Activated naive CD4-positive, alpha-beta T cell (primary cell): ENCODE measurements at places on chromosomes 2 and 18.

GRCh38 chr18:57909620-57910019, 106.5 kb upstream of the ATP8B1 start:
- DNase-seq: no peak

GRCh38 chr2:179936654-179937053, 70.4 kb downstream of the CWC22 start:
- DNase-seq: no peak

DNA sequence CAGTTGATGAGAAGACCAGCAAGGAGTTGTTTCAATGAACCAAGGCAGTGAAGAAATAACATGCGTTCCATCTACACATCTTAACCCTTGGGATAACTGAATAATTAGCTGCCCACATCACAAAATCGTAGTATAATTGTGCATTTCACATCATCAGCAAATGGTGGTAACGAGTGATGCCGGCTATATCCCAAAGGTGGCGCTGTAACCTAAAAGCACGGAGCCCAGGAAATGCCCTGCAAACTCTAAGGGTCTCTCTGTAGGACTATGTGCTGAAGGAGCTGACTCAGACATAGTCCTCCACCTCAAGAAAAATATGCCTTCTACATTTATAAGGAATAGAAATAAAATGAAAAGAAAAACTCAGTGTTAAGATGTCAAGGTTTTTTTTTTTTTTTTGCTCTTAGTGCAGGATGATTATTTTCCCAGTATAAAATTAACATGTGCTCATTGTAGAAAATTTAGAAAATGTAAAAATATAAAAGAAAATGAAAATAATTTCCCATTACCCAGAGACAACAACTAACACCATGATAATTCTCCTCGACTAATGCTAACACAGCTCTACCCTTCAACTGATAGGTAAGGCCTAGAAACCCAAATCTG, 23.1 kb upstream of the DSG3 start:
- DNase-seq: no peak

DNA sequence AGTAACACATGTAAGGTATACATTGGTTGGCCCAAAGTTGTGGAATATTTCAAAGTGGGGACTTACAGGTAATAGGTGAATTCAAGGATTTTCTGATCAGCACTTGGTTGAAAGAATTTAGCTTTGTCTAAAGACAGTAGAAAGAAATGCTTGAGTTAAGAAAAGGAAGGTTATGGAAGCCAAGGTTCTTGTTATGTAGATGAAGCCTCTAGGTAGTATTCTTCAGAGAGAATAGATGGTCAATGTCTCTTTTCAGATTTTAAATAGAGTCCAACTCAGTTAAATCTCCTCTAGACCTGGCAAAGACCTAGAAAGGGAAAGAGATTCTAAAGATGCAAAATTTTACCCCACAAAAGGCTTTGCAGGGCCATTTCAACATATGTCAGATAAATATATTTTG, 157.4 kb downstream of the ANKRD30B start:
- DNase-seq: no peak

- no peak for DNase-seq
These were observed 58.3 kb downstream of the HPCAL1 start for GRCh38 chr2:10360850-10361588.

GRCh38 chr2:105239924-105240323, 1.6 kb upstream of the GPR45 start:
- DNase-seq: no peak

- no peak for DNase-seq
These were observed 856.2 kb upstream of the NRXN1 start for GRCh38 chr2:51888120-51888519.

GRCh38 chr18:63138436-63139340, 180.9 kb downstream of the BCL2 start:
- DNase-seq: no peak

DNA sequence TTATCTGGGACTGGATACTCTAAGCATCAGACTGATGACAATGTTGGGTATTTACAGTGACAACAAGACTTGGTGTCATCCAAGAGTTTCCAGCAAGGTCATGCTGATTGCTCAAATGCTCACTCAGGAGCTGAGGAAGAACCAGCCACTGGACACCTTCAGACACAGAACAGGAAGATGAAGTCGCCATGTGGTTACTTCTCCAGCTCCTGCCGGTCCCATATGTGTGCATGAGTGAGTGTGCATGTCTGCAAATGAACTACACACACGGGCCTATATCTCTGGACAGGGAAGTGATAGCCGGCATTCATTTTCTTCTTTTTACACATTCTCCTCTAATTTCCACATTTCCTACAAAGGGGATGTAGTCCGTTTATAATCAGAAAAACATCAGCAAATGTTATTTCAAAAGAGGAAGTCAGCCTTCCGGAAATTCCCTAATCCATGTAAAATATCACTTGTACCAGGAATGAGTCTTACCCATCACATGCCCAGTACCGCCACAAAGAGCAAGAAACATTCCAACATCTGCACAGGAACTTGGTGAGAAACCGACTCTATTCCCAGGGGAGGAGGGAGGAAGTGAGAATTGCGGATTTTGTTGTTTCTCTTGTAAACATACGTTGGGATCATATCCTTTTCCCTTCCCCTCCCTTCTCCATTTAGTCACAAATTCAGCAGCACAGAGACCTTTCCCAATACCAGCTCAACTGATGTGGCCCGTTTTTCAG, 10.8 kb downstream of the RFX8 start:
- no peak for DNase-seq

DNA sequence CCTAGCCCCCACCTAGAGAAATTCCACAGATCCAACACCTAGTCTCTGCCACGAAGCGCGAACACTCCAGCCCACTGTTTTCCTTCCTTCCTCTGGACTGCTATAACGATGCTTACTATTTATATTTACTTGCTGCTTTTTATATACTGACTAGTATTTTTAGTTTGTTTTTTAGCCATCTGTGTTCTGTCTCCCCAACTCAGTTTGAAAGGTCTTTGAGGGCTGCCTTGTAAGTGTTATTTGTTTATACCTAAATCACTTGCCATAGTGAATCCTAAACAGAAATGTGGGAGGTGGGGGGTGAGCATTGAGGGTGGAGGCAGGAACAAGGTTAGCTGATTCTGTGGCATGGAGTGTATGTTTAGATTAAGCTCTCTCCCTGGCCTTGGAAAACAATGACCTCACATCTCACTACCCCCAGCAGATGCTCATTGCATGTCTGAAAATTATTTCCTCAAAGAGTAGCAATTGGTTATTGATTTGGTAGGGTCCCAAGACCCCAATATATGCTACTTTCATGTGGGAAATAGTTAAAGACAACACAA, 1.1 kb upstream of the NCKAP5 start:
- DNase-seq: no peak

DNA sequence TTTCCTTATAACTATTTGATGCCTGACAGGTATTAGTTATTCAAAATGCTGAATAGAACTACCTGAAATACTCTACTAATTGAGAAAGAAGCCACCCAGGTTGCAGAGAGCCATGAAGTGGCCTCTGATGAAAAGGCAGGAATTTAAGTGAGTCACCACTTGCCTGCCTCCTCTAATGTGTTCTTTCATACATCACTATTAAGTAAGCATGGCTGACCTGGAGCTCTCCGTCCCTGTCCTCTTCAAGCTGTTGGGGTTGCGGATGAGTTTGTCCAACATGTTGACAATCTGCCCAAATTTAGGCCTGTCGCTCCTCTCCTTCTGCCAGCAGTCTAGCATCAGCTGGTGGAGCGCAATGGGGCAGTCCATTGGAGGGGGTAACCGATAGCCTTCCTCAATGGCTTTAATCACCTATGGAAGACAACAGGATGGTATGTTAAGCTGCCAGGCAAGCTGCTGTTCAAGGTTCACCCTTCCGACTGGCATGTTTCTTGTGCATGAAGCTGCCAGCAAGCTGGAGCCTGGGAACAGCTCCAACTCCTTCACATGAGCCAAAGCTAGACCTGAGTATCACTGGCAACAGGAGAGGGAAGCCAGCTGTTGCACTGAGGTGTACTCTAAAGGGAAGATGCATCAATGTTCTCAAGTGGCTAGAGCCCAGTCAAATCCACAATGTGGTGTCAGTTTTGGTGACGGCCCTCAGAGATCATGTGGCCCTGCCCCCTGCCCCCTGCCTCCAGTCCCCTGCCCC, 142.2 kb downstream of the EPHA4 start:
- DNase-seq: no peak

GRCh38 chr2:131027566-131028528, 65.4 kb downstream of the FAM168B start:
- DNase-seq: no peak

DNA sequence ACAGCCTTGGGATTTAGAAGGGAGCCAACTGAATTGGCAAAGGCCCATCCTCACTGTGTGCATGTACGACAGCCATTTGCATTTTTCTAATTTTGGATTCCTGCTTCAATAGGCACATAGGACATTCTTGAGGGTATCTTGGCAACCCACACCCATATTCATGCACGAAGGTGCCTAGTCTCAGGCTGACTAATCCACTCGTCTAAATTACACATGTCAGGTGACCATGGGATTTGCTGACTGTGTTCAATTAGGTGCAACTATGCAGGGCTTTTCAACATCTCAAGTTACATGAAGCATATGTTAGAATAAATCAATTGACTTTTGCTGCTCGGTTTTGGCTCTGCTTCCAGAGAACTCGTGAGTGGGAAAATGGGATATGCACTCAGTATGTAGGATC, 249.7 kb downstream of the SP3 start:
- DNase-seq: no peak

GRCh38 chr2:32965523-32966171, 18.9 kb downstream of the LTBP1 start:
- DNase-seq: no peak

- no peak for DNase-seq
These were observed 110.2 kb downstream of the ABCA12 start for GRCh38 chr2:215028231-215028630.

DNA sequence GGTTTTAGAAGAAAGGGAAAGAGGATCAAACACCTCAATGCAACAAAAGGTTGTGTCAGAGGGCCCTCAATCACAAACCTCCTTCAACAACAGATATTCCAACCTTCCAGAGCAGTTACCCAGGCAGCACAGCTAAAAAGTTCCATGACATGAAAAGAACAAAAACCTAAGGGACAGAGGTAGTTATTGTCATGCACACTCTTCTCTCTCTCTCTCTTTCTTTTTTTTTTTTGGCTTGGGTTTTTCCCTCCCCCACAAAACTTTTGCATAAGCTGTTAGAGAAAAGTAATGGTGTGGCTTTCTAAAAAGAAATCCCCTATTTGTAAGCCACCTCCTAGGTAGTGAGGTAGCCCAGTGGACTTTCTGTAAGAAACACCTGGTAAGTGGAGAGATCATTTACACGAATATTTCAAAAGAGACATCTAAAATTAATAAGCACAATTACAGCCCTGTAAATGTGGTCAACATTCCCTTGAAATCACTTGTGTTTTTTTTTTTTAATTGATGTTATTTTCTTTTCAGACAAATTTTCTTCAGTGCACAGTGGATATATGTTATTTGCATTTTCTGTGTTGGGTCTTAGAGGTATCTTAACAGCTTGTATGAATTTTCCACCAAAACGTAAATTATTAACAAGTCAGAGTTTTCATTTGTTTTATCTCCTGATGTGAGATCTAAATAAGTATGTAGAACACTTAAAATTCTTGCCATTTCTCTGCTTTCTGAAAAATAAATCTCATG, 48.4 kb downstream of the ZEB2 start:
- DNase-seq: no peak

GRCh38 chr18:7174344-7175095, 56.4 kb upstream of the LRRC30 start:
- no peak for DNase-seq

- no peak for DNase-seq
These were observed 70.8 kb downstream of the ACSL3 start for GRCh38 chr2:222931659-222932058.

DNA sequence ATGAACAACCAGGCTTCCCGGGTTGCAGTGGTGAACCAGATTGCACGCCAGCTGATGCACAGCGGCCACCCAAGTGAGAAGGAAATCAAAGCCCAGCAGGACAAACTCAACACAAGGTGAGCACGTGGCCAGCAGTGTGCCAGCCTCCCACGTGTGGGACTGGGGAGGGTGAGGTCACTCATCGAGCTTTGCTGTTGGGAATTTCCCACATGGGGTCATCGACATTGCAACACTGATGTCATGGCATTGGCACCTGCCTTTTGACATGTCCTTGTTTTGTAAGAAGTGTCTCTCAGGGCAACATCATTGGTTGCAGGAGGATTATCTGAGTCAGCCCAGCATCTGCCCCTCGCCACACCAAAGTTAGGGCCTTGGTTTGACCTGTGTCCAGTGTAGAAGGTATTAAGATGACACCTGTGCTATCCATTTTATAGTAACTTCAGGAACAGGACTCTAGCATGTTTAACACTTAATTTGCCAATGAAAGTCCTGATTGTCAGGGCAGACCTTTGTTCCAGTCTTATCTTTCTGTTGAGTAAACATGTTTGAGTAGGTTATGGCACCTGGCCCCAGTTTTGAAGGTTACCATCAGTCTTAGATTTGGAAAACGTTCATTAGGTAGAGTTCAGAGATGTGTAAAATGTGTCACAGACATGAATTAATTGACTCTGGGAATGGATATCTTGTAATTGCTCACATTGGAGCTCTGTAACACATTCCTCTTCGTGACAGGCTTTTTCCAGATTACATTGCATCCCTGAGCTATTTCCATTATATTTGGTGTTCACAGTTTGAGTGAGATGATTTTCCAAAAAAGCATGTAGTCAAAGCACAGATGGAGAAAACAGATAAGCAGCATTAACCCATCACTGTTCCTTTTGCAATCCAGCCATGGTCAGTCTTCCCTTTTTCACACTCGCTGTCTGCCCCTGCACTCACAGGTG, 93.3 kb upstream of the EML6 start:
- no peak for DNase-seq

- DNase-seq: peak; percentile 9
These were observed at the start of gene AOX1 for GRCh38 chr2:200585730-200586643. AOX1 (plus strand) TSS chr2:200586014; CDS start chr2:200586109, 95 bp downstream.

- no peak for DNase-seq
These were observed 43.1 kb upstream of the ATP8B1 start for GRCh38 chr18:57846258-57846657.

GRCh38 chr18:23281626-23282436, 146.5 kb downstream of the CABLES1 start:
- no peak for DNase-seq

DNA sequence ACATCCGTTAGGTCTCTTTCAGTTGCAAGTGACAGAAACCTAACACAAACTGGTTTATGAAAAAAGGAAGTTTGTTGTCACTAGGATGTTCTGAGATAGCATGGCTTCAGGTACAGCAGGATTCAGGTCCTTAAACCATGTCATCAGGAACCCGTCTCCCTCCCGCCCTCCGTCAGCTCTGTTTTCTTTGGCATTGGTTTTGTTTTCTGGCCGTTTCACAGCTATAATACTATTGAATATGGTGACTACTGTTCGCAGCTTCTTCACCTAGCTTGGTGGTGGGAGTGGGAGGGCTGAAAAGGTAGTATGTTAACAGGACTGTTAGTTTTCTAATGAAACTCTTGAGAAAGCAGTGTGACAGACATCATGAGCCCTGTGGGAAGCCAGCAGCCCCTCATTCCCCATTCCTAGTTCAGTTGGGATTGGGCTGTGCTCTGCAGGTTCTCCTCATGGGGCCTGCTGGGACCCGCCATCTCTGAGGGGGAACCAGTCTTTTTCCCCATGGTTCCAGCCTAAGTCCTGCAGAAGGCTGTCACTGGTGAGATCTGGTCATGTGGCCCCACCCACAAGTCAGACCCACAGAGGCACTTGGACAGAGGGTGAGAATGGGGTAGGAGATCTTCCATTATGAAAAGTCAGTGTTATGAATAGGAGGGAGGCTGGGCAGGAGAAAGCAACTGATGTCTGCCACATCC, 12.1 kb downstream of the PTMA start:
- no peak for DNase-seq
